ENCODE measurements at places on chromosomes 2 and 18.

GRCh38 chr2:203225423-203226039 is 13.3 kb upstream of the CYP20A1 start:
- peak; percentile 20 for DNase-seq

DNA sequence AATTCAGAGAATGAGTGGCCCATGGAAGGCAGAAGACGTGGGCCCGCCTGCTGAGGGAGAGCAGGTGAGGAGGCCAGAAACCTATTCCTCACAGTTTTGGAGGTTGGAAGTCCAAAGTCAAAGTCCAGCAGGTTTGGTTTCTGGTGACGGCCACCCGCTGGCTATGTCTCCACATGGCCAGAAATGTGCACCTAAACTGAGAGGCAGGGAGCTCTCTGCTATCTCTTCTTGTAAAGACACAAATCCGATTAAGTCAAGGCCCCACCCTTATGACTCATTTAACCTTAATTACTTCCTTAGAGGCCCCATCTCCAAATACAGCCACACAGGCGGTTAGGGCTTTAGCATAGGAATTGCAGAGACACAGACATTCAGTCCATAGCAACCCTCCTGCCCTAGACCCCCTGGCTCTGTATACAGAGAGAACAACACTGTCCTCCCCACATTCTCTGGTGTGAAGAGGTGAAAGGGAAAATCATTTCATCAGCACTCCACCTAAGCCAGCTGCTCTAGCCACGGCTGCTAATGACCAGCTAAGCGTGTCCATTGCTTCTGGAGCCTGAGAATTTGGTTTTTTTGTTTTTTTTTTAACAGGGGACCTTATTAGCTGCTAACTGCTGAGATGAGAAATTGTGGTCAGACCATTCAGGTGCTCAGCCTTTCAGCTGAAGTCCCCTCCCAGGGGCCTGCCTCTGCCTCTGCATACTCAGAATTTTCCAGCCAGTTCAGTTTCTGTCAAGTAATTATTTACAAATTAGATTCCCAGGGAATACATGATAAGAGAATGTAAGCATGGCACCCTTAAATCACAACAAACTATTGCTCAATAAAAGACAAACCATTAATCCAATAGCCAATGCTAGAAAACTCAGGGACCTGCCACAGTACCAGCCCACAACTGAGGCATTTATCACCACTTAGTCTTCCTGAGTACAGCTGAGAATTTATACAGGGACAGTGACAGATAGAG is 368.7 kb upstream of the ID2 start:
- DNase-seq = no peak

GRCh38 chr2:101815739-101816391 is 118.4 kb downstream of the MAP4K4 start:
- DNase-seq = no peak

GRCh38 chr18:12306752-12307700 is 1.0 kb upstream of the TUBB6 start:
- no peak for DNase-seq

DNA sequence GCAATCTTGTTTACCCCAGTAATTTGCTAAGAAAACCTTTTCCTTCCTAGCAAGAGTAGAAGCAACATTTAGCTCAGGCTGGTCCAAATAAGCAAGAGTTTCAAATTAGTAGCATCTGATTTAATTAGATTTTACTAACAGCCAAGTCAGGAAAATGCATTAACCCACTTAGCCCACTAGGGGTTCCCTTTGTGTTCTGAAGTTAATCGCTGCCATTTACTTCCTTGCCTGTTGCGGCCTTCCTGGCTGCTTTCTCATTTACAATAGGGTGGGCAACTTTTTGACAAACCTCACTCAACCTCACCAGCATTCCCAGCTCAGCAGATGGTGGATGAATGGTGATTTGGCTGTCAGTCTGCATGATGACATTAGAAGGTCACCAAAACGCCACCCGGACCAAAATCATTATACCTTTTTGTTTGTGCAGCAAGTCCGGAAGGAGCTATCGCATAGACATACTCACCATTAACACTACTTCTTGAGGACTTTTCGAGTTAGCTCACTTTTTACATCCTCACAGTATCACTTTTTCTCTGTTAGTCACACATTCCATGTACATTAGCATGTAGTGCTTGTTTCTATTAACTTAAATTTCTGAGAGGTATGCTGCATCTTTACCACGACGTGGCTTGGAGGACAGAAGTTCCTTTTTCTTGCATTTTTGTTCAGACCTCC is 101.5 kb upstream of the SETBP1 start:
- no peak for DNase-seq

GRCh38 chr2:132654968-132655367 is 15.0 kb downstream of the LYPD1 start:
- no peak for DNase-seq

GRCh38 chr2:239553376-239554000 is 152.7 kb upstream of the HDAC4 start:
- DNase-seq = no peak

DNA sequence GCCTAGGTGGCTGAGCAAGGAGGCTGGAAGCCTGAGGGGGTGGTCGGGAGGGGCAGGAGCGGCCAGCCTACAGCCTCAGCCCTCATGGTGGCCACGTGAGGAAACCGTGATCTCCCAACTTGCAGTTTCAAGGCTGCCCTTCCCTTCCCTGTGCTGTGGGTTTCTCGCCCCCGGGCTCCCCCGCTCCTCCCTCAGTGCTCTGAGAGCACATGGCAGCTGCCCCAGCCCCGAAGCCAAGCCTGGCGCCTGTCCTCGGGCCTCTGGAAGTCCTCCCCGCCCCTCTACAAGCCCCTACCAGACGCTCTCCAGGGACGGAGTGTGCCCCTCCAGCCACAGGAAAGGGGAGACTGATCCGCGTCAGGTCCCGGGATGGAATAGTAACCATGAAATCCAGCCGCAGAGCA is 586 bp upstream of the ANKRD23 start:
- no peak for DNase-seq

GRCh38 chr2:164335947-164336346 is 285.3 kb downstream of the GRB14 start:
- DNase-seq = no peak

GRCh38 chr2:190716176-190716807 is 67.4 kb downstream of the NAB1 start:
- DNase-seq = no peak

DNA sequence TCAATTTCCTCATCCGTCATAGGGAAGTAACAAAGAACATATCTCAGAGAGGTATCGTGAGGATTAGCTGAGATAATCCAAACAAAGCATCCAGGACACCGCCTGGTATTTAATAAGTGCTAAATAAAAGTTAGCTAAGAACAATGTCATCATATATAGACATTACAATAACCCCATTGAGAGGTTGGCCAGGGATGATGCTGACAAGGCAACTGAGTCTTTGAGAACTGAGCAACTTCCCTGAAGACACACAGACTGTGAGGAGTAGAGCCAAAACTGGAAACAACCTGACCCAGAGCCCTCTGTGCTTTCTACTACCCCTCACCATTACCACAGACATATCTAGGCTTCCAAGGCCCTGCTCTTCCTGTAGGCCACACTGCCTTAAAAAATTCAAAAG is 1.6 kb upstream of the DCTN1 start:
- DNase-seq = no peak

DNA sequence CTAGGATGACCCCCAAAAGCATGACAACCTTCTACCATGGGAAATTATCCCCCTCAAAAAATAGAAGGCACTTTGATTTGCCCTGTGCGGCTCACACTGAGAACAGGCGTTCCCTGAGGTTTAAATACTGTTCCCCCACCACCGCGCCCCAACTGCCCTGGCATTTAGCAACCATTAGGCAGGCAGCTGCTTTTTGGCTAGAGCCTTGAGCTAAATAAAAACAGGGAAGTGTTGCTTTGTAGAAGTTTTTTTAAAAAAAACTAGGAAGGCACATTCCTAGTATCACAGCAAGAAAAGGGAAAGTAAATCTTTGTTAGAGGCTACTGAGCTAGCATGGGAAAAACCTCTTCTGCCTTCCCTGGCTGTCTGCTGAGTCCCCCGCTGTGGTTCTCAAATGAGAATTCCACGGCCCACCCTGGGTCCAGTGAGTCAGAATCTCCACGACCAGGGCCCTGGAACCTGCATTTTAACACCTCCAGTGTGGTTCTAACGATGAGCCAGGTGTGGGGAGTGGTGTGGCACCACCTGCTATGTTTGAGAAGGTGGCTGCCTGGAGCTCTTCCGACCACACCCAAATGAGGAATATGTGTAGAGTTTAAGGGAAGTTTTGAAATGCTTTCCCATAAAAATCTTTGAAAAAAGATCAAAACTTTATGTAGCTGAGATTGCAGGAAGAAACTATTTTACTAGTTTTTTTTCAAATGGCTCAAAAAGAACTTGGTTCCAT is 66.4 kb downstream of the VIT start:
- no peak for DNase-seq

- no peak for DNase-seq
These were observed 72.1 kb upstream of the PXDN start for GRCh38 chr2:1816414-1816911.

GRCh38 chr2:117785740-117786139 is 28.8 kb upstream of the DDX18 start:
- peak; percentile 29 for DNase-seq

GRCh38 chr2:195466427-195466826 is 190.6 kb upstream of the SLC39A10 start:
- no peak for DNase-seq

GRCh38 chr18:3015851-3016250 is 2.9 kb upstream of the LPIN2 start:
- DNase-seq = no peak

- DNase-seq = no peak
These were observed 417.9 kb downstream of the HRH4 start for GRCh38 chr18:24878289-24878688.

- DNase-seq = peak; percentile 16
These were observed 14.7 kb upstream of the EML6 start for GRCh38 chr2:54708584-54709335.

GRCh38 chr2:33425586-33426031 is 50.8 kb upstream of the RASGRP3 start:
- no peak for DNase-seq

DNA sequence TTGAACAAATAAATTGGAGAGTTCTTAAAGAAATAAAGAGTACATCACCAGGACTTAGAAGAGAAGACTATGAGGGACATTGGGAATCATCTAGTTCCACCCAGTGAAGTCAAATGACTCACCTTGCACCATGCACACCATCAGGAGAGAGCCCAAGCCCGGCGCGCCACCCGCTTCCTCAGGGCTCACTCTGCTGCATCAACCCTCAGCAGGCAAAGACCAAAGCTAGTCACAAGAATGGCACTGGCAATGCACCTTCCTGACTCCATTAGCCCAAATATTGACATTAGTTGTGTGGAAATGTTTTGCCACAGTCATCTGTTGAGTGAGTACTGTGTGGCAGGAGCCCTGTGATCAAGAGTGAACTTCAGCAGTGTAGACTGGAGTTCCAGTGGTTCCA is 7.1 kb upstream of the LYPD6B start:
- no peak for DNase-seq

- DNase-seq = no peak
These were observed 248.6 kb downstream of the LOXHD1 start for GRCh38 chr18:46408334-46408987.

DNA sequence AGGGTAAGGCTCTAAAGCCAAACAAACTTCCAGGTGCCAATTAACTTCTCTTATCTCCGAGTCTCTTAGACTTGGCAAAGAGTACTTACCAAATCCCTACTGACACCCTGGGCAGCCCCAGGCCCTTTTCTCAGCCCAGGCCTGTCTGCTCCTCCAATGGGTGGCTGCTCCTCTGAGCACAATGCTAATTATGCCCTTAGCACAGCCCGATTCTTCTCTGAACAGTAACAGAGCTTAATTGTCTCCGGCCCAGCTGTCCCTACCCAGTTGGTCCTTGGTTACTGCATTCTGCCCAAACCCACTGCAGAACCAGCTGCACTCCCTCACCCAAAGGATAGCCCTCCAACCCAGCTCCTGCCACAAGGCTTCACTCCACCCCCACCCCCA is 110.3 kb downstream of the SMAD7 start:
- DNase-seq = no peak

GRCh38 chr2:119013671-119014070 is 71.7 kb downstream of the MARCO start:
- DNase-seq = no peak

DNA sequence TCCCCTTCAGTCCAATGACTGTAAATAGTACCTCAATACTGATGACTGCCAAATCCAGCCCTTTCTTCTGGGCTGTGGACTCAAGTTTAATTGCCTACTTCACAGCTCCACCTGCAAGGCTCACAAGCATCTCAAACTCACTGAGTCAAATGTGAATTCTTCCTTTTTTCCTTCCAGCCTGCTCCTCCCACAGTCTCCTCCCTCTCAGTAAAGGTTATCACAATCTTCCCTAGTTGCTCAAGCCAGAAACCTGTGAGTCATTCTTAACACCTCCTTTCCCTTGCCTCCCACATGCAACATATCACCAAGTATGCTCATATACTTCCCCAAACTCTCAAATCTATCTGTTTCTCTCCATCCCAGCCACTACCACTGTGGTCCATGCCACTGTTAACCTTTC is 3.7 kb upstream of the MFSD6 start:
- no peak for DNase-seq

DNA sequence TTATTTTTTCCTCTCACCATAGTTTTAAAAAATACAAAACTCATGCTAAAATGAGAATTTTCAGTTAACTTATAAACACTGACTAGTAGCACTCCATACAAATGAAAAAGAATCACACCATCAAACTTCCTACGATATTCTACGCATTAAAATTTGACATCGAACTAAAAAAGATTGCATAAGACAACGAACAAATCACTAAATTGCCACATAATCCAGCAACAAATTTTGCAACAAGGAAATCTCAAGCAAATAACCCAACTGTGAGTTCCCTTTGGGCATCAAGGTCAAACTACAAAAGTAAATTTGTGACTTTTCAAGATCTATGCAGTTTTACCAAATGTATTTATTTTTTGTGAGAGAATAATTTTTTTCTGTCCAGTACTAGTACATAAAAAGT is 1.5 kb downstream of the MAP3K2 start:
- DNase-seq = no peak

DNA sequence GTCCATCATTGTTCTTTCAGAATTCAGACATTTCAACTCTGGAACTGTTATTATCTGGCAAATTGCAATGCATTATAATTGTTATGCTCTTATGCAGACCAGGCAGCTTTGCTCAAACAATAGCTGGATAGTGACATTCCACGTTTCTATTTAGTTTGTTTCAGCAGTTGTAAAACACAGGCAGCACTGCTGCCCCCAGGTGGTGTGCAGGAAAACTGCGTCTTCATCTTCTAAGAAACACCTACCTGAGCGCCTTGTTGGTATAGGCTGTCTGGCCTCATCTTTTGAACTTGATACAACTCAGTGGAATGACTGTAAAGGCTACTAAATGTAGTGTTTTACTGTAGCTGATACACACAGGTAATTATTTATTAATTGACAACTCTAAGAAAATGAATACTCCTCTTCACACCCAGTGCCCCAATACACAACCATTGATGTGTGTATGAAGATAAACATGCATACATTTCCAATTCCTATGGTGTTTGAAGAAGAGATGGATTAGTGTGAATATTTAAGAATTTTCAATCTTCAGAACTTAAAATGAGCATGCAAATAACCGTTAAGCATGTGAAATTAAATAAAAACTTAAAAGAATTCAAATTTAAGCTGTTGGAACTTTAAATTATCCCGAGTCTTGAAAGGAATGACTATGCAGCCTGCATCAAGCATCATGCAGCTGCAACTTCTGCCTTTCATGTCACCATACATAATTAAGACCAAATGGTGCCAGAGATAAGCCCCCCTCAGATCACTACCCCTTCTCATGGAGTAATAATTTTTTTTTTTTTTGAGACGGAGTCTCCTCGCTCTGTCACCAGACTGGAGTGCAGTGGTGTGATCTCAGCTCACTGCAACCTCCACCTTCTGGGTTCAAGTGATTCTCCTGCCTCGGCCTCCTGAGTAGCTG is 85.6 kb downstream of the CD8B2 start:
- peak; percentile 38 for DNase-seq

All from activated naive CD8-positive, alpha-beta T cell treated with anti-CD3 and anti-CD28 coated beads, Interleukin-2, amount 50 U/mL, for 24 hours (primary cell).